ENCODE measurements at places on chromosomes 4 and X.

DNA sequence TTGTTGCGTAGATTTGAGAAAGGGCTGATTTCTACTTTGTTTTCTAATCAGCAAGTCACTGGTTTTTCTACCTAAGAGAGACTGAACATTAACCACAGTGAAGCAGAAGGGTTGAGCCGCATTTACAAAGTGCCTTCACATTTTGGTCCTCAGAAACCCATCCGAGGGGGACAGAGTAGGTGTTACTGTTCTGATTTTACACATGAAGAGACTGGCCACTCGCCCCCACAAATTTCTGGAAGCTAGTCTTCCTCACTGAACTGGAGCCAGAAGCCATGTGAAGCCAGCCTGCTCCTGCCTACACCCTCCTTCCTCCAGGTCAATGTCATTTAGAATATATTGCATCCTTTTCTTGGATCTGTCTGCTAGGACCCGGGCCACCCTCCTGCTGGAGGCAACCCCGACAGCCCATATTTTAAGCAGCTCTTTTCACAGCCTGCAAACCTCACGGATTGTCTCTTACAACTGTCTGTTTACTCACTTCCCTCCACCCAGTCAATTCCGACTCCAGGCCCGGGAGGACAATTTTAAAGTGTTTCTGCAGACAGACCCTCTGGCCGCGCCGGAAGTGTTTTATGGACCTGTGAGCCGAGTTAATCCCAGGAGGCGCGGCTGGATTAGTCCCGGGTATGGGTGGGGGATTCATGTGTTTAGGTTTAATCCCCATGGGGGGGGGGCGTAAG lies 73.2 kb upstream of the BCOR start:
- peak; percentile 44 for DNase-seq

- no peak for DNase-seq
These were observed 224.2 kb downstream of the DMD start for GRCh38 chrX:32987142-32987541.

DNA sequence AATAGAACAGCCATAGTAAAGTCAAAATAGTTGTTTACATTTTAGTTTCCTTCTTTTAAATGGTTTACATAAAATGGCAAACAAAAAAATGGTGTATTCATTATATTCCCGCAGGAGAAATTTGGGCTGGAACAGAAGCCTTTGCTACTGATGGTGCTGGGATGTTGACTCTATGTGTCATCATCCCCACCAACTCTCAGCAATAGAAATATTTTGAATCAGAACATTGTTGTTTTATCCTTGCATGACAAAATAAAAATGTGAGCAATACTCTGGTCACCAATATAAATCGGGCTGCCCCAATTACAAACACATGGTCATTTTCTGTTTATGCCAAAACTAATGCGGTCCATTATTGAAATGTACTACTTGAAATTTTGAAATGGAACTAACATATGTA lies 1131.6 kb upstream of the PCDH7 start:
- no peak for DNase-seq

DNA sequence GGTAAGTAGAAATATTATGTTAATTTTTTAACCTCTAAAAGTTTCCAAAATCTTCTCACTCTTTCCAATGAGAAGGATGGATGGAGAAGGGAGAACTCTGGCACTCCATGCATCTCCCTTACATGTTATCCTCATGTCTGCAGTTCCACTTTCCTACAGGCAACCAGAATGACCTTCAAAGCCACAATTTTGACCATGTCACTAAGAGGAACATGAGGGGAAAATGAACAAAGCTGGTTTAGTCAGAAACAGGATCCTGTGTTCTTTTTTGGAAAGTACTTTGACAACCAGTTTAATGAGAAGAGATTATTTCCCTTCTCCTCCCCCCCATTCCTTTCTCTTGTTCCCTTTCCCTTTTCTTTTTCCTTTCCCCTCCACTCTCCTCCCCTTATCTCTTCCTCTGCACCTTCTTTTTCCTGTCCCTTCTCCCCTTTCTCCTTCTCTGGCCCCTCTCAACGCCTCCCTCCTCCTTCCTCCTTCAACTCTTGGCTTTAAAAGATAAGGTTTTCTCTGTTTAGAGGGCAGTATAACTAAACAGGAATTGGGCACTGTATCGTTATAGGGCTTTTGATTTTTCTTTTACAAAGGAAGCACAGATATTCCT lies 42.5 kb downstream of the DTHD1 start:
- DNase-seq = no peak

DNA sequence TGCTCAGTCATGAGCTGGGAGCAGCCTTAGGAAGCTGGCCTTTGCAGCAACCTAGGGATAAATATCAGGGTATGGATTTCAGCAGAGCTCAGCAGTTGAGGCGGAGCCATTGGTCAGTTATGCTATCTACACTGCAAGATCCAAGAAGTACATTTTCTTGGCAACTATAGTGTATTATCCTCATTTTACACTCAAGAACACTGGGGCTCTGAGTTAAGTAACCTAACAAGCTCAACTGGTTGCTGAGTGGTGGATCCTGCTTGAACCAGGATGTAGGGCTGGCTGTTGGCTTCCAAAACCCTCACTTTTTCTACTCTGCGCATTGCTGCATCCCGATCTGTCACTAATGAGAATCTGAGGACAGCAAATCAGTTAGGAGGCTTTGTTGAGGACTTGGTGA lies 1.5 kb upstream of the SCARB2 start:
- DNase-seq = no peak

Data from natural killer cell (primary cell).